NCI-H526 (cell line): ENCODE measurements at places on chromosomes 2 and 18.

DNA sequence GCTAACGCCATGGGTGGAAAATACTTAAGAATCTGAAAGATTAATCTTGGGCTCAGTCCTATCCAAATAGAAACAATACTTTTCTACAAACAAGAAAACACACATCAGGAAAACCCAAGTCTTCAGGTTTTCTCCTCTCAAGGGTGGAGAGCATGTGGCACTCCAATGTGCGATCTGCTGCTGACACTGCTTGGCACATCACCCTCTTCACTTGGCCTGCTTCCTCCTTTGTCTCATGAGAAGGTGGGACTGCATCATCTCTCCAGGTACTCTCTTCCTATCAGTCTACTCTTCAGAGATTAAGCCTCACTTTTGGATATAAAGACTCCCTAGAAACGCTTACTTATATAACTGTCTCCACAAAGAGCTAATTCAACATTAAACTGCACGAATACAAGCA lies 26.4 kb downstream of the HDLBP start:
- no peak for DNase-seq

GRCh38 chr2:36801088-36801487 lies 104.6 kb downstream of the VIT start:
- DNase-seq, result no peak

- DNase-seq, result no peak
Measured at GRCh38 chr2:205473791-205474190, 208.5 kb upstream of the NRP2 start.

DNA sequence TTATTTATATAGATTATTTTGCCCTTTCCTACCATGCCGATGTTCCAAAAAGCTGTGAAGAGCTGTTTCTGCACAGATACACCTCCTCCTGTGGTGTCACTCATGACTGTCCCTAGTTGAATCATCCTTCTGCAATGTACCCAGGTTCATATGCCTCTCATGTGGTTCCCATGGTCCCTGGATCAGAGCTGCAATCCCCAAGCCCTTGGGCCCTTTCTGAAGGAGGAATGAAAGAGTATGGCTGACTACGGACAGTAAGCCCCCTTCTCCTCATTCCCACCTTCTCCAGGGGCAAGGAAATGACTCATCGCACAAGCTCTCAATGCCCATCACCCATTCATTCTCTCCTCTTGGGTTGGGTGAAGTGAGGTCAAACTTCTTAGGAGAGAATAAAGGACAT lies 63.9 kb upstream of the ACVR1 start:
- DNase-seq, result no peak

- peak; percentile 57 for DNase-seq
Measured at GRCh38 chr2:9206991-9207640, 504 bp downstream of the ASAP2 start.

DNA sequence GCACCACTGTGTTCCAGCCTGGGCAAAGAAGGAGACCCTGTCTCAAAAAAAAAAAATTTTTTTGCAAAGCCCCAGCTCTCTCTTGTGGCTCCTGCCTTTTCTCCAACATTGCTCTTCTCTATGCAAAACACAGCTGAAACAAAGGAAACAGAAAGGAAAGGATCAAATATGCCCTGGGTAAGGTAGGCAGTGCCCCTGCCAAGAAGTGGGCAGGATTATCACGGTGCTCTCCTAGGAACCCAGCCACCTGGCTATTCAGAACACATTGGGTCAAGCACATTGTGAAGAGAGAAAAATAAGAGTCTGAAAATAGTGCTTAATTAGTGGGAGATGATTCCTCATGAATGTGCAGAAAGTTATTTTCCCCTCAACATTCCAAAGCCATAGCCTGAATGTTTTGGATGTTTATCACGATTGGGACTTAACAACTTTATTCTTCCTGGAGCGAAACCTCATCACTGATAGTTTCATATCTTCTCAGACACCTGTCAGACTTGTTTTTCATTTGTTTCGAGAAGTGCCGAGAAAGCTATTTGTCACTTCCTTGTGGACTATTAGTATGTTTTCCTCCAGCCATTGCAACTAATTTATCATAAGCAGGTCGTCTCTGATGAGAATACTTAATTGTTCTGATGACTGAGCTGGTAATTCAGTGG lies 42.7 kb upstream of the RPL31 start:
- DNase-seq, result no peak
